ENCODE measurements at places on chromosomes 2 and 18.

GRCh38 chr18:64668461-64668962 lies 519.6 kb upstream of the LINC00305 start:
- no peak for DNase-seq

DNA sequence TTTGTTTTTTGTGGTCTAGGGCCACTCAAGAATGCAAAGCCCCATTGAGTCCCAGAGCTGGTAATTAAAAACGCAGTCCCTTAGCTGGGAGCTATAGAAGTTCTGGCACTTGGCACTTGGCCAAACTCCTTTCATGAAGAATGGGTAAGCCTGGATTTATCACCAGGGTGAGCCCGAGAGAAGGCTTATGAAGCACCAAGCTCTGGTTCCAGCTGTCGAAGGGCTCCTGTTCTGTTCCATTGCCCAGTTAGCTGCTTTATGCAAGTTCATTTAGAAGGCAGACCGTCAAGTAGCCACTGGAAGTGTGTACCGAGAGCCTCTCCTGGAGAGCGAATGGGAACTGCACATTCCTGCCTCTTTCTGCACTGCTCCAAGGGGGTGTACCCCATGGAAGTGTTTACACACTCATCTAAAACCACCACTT lies 14.2 kb downstream of the ECEL1 start:
- DNase-seq, result peak; percentile 14

DNA sequence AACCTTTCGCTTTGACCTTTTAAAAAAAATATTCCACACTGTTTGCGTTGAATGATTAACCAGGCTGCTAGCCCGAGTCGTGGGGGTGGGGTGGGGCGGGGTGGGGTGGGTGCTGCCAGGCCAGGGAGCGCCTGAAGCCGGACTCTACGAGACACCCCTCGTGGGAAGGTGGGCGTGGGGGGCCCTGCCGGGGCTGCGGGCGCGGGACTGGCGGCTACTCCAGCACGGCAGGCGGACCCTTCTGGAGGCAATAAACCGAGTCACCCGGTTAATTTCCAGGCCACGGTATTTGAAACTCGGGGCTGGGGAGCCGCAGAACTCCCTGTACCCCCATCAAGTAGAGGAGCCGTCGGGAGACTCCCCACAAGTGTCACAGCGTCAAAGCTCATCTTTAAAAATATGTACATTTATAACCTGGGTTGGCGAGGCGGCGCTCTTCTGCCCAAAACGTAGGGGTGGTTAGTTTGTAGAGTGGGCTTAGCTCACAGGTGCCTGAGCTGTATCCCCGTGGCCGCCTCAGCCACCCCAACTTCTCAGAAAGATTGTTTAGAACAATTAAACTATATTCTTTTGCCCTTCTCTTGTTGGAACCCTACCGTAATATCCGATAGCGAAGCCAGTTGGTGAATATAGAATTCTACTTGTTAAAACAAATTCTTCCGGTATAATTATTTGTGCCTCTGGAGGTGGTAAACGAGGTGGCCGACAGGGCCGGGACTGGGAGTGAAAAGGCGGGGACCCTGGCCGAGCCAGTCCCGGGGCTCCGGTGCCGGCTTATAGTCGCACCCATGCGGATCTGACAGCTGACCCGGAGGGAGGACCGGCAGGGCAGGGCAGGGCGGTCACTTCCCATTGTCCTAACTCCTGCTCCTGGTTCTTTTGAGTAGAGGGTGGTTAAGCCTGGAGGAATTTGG lies 1.4 kb downstream of the B3GNT2 start:
- DNase-seq, result peak; percentile 39

GRCh38 chr2:39606585-39606984 lies 59.1 kb upstream of the TMEM178A start:
- DNase-seq, result no peak

DNA sequence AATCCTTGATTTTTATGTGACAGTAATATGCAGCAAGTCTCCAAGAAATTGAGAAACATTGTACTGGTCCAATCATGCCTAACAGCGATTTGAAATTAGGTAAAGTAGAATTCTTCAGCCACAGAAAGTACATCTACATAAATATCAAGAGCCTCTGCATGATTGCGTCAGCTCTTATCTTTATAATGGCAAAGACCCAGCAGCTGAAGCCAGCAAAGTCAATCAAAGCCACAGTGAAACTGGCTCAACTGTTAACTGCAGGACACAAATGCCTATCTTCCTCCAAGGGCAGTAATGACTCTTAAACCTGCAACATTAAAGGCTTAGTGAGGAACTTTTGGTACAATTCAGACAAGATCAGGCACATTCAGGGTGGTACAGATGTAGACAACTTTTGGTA lies 102.5 kb downstream of the BARD1 start:
- DNase-seq, result no peak

DNA sequence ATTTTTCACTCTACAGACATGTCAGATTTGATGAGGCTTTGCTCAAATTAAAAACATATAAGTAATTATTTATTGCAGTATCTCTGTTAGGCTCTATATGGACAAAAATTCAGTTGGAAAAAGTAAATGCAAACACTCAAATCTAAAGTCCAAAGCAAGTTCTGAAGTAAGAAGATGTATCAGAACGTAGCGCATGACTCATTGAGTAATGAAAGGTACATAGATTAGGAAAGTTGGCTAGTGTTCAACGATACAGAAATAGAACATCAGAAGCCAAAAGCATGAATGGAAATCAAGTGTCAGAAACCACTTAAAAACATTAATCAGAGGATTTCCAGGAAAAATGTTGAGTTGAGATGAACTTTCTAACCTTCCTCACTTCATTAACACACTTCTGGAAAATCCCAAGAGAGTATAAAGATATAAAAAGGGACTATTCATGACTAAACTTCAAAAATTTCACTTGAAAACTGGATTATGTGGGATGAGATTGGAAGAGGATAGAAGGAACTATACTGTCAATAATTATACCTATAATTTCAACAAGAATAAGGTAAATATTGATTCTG lies 494.1 kb downstream of the LRRTM4 start:
- no peak for DNase-seq

- DNase-seq, result no peak
Observed at GRCh38 chr2:34656632-34657031, 1057.5 kb upstream of the FAM98A start.

DNA sequence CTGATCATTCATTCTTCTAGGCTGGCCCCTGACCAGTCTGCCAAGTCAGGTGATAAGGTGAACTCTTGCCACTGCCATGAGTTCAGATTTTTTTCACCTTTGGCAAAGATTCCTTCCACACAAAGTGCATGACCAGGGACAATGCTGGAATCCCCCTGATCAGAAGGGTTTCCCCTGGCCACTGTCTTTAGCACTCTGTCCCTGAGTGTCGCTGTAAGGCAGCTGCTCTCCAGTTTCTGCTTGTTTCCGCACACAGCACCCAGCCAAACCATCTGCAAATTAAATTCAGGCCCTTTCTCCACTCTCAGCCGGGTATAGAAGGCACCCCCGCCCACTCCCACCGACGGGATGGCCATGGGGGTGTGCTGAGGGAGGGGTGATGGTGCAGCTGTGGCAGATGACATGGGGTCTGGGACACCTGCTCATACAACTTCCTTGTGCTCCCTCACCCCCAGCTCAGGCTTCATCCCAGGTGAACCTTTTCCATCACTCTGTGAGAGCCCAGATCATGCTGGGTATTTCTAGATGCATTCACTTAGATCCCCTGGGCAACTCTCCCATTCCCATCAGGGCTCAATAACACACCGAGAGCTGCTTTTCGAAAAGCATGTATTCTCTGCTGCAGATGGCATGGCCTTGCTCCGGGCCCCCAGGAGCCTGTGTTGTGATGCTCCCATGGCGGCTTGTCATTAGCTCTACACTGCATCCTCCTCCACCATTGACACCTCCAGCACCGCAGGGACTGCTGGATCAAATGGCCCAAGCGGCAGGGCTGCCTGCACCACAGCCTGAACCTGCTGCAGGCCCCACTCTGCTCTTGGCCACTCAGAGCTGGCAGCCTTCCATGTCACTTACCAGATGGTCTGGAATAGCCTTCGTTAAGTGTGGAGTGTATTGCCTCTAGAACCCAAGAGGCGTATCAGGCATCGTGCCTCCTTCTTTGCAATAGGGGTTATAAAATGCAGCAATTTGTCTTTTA lies 52.3 kb upstream of the ROCK2 start:
- peak; percentile 23 for DNase-seq

GRCh38 chr2:151552287-151552686 lies 142.6 kb downstream of the RIF1 start:
- no peak for DNase-seq

DNA sequence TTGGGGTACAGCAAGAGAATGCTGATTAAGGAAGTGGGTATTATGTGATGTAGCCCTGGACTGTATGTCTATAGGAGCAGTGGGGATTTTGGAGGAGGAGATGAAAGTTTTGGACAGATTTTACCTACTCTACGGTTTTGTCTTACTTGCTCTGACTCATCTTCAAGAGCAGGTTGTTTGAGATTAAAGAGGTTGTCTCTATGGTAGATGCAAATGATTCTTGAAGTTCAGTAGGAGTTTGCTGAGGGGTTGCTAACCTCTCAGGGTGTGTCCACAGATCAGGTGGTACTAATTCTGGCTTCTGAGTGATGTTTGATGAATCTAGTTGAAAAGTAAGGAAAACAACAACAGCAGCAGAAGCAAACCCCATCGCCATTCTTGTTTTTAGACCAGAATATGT lies 9.7 kb upstream of the SERPINB12 start:
- no peak for DNase-seq

- no peak for DNase-seq
Observed at GRCh38 chr2:184814421-184814820, 216.1 kb downstream of the ZNF804A start.

DNA sequence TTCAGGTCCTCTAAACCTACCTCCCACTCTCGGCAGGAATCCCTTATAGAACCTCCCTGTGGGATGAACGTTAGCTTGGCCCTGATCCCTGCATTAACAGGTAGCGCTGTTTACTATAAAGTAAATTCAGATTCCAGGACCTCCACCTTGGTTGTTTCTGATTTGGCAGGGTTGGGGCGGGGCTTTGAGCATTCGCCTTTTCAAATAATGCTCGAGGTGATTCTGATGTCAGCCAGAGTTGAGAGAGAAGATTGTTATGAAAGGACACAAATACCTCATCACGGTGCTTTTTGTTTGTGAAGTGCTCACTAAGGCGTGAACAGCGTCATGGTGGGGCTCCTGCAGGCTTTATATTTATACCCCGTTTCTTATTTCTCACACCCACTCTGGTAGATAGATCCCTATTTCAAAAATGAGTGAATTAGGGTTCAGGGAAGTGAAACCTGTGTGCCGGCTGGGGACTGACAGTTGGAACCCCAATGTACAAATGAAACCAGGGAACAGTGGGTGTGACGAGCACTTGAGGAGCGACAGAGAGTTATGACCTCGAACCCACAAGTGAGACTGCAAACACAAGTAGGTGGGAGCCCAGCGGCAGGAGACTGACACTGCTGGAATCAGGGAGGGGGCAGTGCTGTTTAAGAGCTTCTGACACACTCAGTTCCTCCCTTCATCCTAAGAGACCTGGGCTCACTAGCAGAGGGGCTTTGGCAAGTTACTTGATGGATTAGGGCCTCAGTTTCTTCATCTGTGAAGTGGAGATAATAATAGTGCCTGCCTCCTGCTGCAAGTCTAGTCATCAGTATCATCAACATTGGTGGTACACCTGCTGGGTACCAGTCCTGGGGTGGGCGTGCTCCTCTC lies 14.2 kb upstream of the CXCR4 start:
- no peak for DNase-seq

GRCh38 chr18:5841518-5841917 lies 53.8 kb downstream of the TMEM200C start:
- DNase-seq, result no peak

- no peak for DNase-seq
Observed at GRCh38 chr18:50268022-50268747, 1.9 kb upstream of the CFAP53 start.

DNA sequence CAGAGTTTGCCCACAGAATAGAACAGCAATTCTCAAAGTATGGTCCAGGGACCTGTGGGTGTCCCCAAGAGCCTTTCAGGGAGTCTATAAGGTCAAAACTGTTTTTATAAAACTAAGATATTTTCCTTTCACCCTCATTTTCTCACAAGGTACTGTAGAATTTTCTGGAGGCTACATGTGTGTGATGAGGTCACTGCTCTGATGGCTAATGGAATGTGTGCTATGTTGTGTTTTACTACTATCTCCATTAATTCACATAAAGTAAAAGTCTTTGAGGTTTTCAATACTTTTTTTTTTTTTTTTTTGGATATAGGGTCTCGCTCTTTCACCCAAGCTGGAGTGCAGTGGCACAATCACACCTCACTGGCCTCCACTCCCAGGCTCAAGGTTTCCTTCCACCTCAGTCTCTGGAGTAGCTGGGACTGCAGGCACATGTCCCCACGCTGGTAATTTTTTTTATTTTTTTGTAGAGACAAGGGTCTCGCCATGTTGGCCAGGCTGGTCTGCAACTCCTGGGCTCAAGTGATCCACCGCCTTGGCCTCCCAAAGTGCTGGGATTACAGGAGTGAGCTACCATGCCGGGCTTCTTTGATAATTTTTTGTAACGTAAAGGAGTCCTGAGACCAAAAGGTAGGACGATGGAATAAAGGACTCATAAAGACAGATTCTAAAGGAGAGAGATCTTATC lies 1.8 kb downstream of the TRABD2A start:
- peak; percentile 52 for DNase-seq

DNA sequence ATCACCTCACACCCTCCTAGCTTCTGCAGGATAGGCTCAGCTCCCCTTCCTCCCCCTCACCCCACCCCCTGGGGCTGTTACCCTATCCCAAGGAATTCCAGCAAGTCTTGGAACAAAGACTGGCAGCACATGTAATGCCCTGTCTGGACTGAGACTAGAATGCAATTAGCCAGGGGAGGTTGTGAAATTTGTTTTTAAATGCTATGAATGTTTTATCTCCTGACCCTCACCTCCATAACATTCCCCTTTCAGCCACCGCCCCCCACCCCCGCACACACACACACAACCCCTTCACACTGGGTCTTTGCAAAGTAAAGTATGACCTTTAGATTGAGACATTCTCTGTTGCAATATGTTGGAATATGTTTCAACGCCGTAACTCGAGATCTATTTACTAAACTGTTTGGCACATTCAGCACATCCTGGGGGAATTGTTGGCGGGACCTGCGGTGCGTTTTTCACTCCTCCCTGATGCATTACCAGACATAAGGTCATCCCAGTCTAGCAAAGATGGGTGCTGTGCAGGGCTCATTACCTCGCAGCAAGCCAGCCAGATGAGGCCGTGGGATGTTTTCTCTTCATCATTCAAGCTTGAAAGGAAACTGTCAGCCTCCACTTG lies 290.7 kb upstream of the SLC14A2 start:
- DNase-seq, result peak; percentile 18

DNA sequence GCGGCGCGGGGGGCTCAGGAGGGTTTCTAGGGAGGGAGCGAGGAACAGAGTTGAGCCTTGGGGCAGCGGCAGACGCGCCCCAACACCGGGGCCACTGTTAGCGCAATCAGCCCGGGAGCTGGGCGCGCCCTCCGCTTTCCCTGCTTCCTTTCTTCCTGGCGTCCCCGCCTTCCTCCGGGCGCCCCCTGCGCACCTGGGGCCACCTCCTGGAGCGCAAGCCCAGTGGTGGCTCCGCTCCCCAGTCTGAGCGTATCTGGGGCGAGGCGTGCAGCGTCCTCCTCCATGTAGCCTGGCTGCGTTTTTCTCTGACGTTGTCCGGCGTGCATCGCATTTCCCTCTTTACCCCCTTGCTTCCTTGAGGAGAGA lies 5.2 kb downstream of the PROC start:
- DNase-seq, result peak; percentile 23

GRCh38 chr18:79300413-79300812 lies 95.3 kb upstream of the NFATC1 start:
- DNase-seq, result no peak

Data from EH (cell line).